ENCODE measurements at places on chromosomes 5 and 9.
A peak's percentile ranks its signal among the peaks of the same experiment; 100 is the strongest.

- DNase-seq = no peak
Observed at GRCh38 chr5:178380086-178380485, 147.5 kb upstream of the PHYKPL start.

- DNase-seq = no peak
Observed at GRCh38 chr9:98563212-98563907, 145.4 kb downstream of the GABBR2 start.

GRCh38 chr5:77770293-77771005 is 5.7 kb downstream of the TBCA start:
- no peak for DNase-seq

GRCh38 chr5:40481241-40481640 is 198.5 kb upstream of the PTGER4 start:
- DNase-seq = no peak

DNA sequence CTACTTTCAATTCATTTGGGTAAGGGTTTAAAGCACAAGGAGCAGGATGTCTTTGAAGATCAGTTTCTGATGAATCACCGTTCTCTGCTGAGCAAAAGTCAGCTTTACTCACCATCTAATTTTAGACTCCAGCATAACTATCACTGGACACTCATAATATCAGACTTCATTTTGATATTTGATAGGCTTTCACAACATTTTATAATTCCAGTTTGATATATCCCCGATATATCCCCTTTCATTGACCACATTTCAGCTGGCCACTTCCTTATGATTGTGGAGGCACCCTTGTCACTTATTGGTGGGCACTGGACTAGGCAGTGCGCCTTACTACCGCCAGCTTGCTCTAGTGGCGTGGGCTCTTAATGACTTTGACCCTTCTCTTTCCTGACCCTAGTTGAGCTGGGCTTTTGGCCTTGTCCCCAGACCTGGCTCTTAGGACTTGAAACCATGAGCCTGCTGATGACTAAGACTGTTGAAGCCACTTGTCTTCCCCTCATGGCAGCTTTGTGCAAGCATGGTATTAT is 46.8 kb downstream of the CYSTM1 start:
- DNase-seq = peak; percentile 89

DNA sequence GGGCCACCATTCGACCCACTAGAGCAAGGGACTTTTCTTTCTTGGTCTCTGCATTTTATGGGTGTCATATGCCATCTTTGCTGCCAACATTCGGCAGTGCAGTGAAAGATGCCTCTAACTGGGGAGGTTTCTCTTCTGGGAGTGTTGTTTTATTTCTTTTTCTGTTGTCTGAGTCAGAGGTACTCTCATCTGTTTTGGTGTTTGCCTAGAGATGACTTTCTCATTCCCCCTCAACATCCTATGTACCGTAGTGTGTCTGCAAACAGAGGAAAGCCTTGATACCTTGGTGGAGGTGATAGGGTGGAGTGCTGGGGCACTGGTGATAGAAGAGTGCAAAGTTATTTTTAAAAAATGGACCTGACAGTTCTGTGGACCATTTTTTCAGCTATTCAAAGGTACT is 182.1 kb downstream of the ARHGAP26 start:
- no peak for DNase-seq

DNA sequence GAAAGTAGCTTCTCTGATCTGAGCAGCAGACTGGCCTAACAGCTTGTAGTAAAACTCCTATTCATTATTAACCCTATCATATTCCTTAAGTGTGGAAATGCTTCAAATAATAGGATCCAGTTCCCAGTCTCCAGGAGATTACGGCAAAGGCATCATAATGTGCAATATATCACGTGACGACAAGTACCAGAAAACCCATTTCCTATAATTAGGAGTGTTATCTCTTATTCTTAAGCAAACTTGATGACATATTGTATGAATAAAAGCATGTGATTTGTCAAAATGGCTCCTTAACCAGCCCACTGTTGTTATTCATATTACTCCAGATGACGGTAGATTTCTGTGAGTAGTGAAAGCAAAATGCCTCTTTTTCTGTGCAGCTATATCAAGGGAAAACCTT is 2.9 kb downstream of the SV2C start:
- no peak for DNase-seq

- DNase-seq = peak; percentile 59
Observed at GRCh38 chr5:98927242-98927988, 1.4 kb downstream of the CHD1 start.

- DNase-seq = no peak
Observed at GRCh38 chr9:129081388-129081904, 535 bp downstream of the DOLPP1 start.

DNA sequence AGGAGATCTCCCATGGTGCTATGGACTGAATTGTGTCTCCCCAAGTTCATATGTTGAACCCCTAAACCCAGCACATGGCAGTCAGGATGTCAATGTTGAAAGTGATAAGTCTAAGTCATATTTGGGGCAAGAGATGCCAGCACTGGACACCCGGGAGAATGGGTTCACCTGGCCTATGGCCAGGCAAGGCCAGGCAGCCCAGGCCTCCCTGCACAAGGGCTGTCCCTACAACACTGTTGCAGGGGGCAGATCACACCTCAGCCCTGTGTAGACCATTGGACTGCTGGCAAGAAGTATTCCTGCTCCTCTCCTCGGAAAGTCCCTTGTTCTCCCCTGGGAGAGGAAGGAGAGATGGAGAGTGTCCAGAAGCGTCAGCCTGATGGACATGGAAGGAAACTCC is 240.5 kb downstream of the GADD45G start:
- DNase-seq = no peak

DNA sequence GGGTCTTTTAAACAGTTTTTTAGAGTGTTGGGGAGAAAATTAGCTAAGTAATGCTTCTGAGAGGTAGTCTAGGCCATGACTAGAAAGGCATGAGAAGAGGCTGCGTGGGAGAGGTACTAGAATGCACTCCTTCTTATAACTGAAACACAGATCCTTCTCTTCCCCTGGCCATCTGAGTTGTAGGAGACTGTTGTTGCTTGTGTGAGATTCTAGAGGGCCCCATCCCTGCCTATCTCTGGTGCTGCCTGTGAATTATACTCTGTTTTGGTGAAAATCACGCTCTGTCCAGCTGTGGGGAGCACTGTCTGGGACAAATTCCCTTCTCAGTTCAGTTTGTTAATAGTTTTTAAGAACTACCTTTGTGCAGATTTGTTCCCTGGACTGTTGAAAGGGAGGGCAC is 37.5 kb downstream of the MAP1B start:
- DNase-seq = no peak

DNA sequence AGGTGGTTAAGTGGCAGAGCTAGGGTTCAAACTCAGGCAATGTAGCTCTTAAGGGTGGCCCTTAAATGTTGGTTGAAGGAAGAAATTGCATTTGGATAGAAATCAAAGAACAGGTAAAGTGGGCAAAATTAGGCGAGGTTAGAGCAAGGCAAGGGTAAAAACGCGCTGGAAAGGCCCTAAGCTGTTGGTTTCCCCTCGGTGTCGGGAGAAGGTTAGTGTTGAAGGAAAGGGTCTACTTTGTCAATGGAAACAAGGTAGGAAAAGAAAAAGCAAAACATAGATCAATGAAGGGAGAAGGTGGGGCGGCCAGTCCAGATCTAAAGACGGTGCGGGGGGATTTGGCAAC is 431 bp downstream of the FASTKD3 start:
- DNase-seq = peak; percentile 3

- DNase-seq = peak; percentile 40
Observed at GRCh38 chr5:15790446-15791018, 290.6 kb downstream of the FBXL7 start.

DNA sequence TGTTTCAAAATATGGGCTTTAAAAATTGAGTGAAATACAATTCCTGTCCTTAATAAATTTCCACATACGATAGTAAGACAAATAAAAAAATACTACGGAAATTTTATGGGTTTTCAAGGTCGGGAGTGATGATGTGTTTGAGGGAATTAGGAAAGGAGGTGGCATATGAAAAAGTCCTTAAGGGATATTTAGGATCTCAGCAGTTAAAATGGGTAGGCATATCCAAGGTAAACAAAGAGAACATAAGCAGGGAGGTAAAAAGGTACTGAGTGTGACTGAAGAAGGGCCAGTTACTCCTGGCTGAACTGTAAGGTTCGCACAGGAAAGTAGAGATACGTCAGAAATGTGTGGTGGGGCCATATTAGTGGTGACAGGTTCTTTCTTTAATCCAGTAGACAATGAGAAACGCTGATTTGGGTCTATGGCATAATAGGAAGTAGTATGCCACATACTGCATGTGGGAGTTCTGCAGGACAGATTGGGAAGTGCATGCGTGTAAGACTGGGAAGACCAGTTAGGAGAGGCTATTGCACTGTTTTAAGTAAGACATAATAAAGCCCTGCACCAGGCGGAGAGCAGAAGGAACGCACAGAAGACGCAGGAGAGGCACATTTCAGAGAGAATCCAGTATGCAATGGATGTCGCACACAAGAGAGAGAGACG is 937 bp upstream of the HMGCR start:
- DNase-seq = peak; percentile 85

GRCh38 chr5:125189531-125189941 is 443.1 kb upstream of the ZNF608 start:
- DNase-seq = peak; percentile 66

- DNase-seq = no peak
Observed at GRCh38 chr9:86662890-86663468, 284.3 kb downstream of the GAS1 start.

DNA sequence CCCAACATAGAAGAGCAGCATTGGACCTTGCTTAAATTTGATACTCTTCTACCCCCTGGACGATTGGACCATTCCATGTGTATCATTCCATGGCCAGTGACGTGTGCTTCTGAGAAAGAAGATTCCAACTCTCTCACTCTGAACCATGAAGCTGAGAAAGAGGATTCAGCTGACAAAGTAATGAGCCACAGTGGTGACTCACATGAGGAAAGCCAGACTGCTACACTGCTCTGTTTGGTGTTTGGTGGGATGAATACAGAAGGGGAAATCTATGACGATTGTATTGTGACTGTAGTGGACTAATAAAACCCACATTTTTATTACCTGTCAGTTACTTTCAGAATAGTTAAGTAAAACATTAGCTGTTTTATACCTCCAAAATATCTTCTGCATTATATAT is 7.5 kb downstream of the HSPA5 start:
- peak; percentile 98 for DNase-seq

GRCh38 chr5:151182976-151183375 is 25.4 kb upstream of the ANXA6 start:
- no peak for DNase-seq

DNA sequence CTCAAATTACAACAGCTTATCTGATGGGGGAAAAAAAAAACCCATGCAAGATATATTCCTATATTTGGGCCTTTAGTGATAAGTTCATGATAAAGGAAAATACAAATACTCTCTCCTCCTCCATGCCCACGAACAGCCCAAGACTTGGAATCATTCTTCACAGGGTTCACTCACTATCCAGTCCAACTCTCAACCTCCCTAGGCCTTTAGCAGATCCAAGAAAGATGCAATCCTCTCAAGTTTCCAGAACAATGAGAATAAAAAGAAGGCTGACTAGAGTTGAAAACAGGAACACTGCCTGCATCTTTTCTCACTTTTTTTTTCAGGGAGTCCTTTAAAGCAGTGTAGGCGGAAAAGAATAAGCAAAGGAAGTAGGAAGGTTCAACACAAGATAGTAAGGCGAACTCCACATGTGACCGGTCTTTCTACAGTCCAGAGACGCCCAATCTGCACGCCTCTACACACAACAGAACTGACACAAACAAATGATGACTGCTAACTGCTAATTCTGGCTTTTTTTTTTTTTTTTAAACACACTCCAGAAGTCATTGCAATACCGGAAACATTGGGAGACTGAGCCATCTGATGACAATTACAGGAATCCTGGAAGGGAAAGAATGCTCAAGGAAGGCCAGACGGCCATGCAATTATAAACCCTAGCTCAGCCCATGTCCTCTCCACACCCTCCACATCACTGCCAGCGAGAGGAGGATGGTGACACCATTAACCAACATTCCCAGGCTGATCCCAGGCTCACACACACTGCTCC is 75.4 kb downstream of the BNC2 start:
- DNase-seq = peak; percentile 94

GRCh38 chr5:142515036-142515435 is 170.9 kb downstream of the FGF1 start:
- no peak for DNase-seq

GRCh38 chr5:170603578-170604565 is 100.1 kb downstream of the KCNIP1 start:
- DNase-seq = peak; percentile 40

- no peak for DNase-seq
Observed at GRCh38 chr5:89575319-89575718, 692.3 kb upstream of the MEF2C start.

- DNase-seq = no peak
Observed at GRCh38 chr5:181232593-181232992, 9.5 kb downstream of the TRIM41 start.

GRCh38 chr9:129102791-129103594 is 7.6 kb downstream of the CRAT start:
- DNase-seq = peak; percentile 61

DNA sequence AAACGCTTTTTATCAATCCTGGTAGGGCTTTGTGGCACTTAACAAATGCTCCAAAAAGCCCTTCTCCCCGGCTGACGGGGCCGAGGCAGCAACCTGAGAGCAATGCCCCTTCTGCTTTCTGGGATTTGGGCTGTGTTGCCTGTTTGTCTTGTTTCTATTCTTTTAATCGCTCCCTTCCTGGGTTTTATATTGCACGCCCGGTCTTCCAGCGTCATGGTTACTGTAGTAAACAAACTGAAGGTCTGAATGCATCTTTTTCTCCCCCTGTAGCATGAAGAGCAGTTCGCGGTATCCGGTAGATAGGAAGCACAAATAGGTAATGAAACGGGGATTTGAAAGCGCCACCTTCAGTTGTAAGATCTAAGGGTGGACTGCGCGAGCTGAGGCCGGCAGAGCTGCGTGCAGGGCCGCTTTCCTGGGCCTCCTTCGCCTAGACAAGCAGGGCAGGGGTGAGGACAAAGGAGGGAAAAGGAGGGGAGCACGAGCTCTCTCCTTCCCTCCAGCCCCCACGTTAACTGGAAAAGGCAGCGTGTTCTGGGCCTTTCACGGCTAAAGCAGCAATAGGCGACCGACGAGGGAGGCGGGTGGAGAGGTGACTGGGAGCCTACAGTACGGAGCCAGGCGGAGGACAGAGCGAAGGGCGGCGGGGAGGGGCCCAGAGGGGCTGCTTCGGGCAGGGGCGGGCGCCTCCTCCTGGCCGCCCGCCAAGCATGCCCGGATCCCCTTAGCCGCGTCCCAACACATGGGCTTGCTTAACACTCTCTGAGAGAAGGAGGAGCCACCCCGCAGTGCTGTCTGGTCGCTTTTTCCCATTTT is 49.3 kb upstream of the ZNF366 start:
- DNase-seq = peak; percentile 74
